GM12892 (cell line): ENCODE measurements at places on chromosomes 12 and 14.

DNA sequence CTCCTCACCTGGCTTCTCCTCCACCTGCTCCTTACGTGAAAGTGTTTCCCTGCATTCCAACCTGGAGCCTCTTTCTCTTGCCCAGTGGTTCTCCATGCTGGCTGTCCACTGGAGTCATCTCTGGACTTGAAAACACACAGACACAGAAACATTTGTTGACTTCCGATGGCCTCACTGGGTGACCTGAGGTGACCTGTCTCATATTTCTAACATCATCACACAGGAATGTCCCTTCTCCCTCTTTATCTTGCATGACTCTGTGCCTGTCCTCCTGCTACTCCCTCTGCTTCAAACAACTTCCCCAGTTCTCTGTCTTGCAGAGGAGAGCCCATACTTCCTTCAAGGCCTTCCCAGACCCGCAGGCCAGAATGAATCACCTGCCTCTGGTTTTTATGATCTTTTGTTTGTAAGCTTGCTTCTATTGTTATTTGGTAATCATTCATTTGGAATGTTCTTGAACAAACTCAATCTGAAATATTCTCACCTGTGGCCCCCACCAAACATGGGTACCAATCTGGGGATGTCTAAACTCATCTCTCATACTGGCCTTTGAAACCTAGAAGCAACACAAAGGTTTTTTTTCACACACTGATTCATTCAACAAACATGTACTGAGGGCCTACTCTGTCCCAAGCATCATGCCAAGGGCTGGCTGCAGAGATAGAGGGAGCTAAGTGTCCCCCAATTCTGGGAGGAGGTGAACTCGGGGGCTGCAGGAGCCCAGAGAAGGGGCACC lies 9.7 kb upstream of the RIN3 start:
- DNase-seq = no peak

DNA sequence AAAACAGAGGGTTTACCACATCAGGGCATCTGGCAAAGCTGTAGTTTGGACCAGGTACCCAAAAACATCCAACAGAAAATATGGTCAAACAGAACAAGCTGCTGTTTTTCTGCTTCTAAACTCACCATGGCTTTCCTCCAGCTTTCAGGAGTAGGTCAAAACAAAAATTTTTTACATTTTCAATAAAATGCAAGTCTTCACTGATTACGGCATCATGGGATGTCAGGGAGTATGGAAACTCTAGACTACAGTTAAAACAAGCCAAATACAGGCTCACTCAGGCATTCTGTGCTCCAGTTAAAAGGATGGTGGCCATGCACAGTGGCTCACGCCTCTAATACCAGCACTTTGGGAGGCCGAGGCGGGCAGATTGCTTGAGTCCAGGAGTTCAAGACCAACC lies 47.1 kb upstream of the PSMA6 start:
- DNase-seq = no peak

GRCh38 chr12:72006766-72007165 lies 68.1 kb downstream of the TPH2 start:
- DNase-seq = no peak

DNA sequence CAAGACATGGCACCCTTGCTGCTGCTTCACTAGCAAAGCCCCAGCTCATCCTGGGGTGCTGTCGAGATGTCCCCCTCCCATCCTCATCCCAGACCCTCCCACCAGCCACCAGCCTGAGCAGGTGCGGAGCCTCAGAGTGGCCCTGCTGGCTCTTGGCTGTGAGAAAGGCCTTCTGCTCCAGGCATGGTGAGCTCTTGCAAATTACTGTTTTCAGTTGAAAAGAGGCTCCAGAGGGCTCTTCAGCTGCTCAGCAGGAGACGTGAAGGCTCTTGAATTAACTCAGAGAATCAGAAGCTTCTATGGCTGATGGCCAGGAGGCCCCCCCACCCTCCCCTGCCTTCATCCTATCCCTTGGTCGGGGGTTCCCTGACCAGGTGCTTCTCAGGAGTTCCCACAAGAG lies 44.1 kb downstream of the WSCD2 start:
- DNase-seq = no peak

DNA sequence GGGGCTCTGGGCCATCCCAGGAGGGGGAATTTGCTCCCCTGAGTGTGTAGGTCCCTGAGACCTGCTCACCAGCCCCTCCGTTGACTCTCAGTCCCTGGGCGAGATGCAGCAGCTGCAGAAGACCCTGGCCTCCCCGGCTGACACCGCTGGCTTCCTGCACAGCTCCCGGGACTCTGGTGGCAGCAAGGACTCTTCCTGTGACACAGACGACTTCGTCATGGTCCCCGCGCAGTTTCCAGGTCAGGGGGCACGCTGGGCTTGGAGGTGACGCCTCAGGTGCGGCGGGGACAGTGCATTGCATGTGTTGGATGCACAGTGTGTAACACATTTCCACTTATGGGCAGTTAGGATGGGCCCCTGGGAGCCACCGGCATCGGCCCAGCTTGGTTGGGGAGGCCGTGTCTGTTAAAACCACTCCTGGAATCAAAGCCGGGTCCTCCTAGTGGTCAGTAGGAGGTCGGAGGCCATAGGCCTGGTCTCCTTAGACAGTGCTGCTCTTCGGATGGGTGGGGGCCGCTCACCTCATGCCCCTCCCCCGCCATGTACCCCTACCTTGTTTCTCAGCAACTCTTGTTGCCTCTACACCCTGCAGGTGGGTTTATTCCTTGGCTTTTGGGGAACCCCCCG lies 17.1 kb upstream of the PUS1 start:
- no peak for DNase-seq

DNA sequence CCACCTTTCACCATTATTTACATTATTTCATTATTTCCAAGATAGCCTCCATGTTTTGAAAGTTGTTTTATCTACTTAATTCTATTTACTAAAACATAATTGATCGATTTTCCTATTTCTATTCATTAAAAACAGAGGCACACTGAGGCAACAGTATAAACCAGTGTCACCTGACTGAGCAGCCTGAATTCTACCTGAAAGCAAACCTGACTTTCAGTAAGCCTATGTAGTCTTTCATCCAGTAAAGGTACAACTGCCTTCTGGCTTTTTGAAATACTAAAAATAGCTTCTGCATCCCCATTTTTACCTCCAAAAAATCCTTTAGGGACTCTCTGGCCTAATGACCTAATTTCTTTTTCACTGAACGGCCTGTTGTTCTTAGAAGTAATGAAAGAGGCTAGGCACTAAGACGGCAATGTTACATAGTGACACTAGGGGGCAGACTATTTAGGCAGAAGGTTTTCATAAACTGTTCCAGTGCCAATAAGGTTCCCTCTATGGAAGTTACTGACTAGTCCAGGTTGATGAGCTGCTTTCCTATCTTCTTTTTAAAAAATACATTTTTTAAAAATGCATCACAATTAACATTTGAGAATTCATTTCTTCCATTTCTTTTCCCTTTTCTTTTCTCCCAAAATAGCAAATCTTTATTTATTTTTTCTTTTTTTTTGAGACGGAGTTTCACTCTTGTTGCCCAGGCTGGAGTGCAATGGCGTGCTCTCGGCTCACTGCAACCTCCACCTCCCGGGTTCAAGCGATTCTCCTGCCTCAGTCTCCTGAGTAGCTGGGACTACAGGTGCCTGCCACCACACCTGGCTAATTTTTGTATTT lies 17.5 kb downstream of the ANAPC5 start:
- DNase-seq = no peak

DNA sequence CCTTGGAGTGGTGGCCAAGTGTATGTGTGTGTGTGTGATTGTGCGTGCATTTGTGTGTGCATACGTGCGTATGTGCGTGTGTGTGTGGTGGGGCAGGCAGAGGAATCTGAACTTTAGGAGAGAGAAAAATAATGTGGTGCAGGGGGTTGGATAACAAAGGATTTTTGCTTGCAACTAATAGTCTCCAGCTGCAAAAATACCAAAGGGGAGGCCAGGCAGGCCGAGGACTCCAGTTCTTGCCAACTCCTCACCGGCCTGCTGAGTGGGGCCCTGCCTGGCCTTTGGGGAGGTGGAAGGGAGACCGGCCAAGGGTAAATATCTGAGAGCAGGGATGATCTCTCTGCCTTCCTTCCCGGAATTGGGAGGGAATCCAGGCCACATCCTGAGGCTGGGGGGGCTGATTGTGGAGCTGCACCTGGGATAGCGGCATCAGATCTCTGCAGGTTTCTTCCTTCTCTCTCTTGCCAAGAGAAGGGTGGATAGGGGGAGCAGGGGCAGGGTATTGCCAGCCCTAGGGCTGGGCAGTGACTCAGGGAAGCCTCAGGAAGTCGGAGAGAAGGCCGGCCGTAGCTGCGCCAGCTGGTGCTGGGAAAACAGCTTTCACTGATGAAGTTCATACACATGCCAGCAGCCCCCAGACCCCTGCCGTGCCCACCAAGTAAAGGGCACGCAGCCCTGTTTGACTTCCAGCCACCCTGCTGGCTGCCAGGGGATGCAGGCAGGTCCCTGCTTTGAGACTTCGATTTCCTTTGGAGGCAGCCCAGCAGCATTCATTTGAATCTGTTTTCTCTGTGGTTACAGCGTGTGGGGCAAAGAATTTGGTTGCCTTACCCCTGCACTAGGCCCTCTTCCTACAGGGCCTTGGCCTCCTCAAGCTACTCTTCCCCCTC lies 4.6 kb upstream of the LRP1-AS start:
- DNase-seq = no peak

- peak; percentile 23 for DNase-seq
These were observed 481 bp downstream of the MAX start for GRCh38 chr14:65101631-65102440.

DNA sequence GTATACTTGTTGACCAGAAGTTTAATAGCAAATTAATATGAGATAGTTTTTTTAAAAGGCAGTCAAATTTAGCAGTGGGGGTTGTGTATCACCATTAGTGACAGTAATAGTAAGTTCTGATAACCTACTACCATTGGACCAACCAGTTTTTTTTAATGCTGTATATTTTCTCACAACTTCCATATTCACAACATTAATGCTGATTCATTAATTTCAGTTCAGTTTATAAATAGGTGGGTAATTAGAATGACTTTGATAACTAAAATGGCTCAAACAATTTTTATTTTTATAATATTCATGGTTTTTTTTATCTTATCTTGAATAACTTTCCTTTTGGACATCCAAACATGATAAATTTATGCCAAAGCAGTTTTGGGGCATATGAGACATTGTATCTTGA lies 13.8 kb downstream of the TMX1 start:
- DNase-seq = no peak

- DNase-seq = no peak
These were observed 177.4 kb downstream of the PRKCH start for GRCh38 chr14:61498811-61499210.

GRCh38 chr12:131281016-131281415 lies 327.3 kb downstream of the ADGRD1 start:
- DNase-seq = no peak

GRCh38 chr14:94998685-94999084 lies 158.6 kb downstream of the DICER1 start:
- no peak for DNase-seq

DNA sequence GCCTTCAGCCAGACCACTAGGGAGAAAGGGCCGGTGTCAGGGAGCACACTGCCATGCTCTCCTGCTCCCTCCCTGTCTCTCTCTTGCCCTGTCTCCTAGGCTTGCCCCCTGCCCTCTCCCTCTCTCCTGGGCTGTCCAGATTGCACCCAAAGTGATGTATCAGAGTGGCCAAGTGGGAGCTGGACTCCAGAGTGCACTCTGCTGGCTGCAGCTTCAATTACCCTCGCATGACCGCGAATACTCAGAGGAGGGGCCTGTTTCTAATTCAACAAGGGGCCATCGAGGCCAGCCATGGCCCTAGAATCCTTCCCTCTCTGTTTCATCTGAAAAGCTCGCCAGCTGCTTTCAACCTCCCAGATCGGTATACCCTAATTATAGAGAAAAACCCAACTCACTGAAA lies 206.4 kb upstream of the FKBP4 start:
- DNase-seq = no peak

GRCh38 chr12:47134005-47134404 lies 54.2 kb upstream of the AMIGO2 start:
- no peak for DNase-seq

GRCh38 chr14:54683882-54684794 lies 117.2 kb downstream of the SAMD4A start:
- no peak for DNase-seq

DNA sequence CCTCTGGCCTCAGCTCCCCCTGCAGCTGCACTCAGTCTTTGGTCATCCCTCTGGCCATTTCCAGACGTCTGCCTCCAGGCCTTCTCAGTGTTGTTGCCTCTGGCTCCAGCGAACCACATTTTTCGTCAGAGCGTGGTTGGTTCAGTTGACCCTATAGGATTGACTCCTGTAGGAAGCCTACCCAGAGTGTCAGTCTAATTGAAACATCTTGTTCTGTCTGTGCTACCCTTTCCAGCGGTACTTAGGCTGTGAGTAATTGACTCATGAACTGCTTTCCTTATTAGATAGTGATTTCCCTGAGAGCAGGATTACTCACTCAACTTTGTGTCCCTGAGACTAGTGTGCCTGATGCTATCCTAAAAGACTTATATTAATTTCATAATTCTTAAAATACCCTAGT lies 373.2 kb downstream of the ATP23 start:
- DNase-seq = no peak

- no peak for DNase-seq
These were observed 15.3 kb upstream of the DGLUCY start for GRCh38 chr14:91098591-91098990.

GRCh38 chr12:48279601-48280000 lies 71.1 kb downstream of the ZNF641 start:
- no peak for DNase-seq
